ENCODE measurements at places on chromosomes 12 and 14.
A peak's percentile ranks its signal among the peaks of the same experiment; 100 is the strongest.

DNA sequence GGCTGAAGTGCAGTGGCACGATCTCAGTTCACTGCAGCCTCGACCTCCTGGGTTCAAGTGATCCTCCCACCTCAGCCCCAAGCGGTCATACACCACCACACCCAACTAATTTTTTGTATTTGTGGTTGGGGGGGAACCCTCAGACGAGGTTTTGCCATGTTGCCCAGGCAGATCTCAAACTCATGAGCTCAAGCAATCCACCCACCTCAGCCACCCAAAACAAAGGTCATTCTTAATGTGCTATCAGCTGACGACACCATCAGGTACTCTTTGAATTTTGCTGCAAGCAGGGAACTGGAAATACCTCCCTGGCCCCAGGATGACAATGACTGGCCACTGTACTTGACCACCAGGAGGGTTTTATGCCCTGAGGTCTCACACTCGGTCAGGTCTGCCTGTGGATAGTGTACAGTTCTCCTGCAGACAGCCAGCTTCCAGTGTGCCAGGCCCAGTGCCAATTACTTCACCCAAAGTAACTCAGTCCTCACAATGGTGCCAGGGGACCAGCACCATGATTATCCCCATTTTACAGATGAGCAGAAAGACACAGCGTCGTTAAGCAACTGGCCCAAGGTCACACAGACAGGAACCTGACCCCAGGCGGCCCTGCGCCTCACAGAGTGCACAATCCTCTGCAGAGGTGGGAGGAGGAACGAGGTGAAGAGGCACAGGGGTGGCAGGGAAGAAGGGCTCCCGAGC lies 42.9 kb downstream of the ITPK1 start:
- DNase-seq = no peak

GRCh38 chr12:111409780-111410430 lies 4.2 kb downstream of the SH2B3 start:
- DNase-seq = no peak

DNA sequence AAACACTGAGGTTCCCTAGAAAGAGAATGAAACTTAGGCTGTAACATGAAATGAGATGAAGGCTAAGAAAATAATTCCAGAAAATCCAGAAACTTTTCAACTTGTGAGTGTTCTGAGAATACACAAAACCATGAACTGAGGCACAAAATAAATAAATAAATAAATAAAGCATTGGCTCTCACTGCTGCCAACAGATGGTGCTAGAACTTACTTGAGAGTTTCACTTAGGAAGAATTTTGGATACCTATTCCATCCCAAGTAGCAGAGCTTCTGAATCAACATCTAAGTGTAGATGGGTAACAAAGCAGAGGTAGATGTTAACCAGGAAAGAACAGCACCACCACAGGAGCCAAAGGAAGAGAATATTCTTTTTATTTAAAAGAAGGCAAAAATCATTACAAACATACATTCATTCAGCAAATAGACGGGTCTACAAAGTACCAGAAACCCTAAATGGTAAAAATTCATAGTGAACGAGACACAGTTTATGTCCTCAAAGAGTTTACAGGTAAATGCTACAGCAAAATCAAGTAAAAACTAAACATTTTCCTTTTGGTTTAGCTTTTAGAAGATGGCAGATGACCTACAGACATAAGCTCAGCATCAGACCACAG lies 16.7 kb downstream of the EPS8 start:
- no peak for DNase-seq

GRCh38 chr12:91663310-91663709 lies 480.7 kb upstream of the DCN start:
- DNase-seq = no peak

DNA sequence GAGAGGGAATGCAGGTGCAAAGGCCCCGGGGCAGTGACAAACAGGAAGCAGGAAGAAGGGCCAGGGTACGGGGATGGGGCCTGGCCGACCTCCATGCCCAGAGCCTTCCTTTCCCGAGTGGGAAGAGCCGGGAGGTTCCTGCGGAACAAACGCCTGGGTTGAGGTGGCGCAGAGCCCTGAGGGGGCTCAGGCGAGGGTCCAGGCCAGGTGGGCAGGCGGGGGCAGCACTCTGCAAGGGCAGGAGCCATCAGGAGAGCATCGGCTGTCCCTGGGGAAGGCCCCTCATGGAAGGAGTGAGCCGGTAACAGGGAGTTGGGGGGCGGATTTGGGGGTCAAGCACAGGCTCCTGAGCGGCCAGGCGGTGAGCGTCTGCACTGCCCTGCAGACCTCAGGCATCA lies 18.1 kb upstream of the FBRSL1 start:
- no peak for DNase-seq

- no peak for DNase-seq
Observed at GRCh38 chr14:90757452-90757851, 58.8 kb downstream of the TTC7B start.

- no peak for DNase-seq
Observed at GRCh38 chr12:89674326-89674942, 34.2 kb downstream of the ATP2B1 start.

DNA sequence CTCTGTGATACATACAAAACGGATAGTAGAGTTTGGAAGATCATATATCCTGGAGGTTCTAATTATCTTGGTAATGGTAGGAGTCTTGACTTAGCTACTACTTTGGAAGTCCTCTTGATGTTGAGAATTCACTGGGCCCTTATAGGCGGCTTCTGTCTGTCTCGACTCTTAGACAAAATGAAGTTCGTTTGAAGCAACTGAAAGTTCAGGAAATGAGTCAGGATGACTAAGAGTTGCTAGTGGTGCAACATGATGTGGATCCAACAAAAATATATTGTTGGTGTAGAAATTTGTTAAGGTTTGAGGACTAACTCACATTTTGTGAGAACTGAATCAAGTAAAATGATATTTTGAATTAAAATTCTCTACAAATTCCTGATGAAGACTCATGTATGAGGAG lies 272.7 kb downstream of the AEBP2 start:
- no peak for DNase-seq

DNA sequence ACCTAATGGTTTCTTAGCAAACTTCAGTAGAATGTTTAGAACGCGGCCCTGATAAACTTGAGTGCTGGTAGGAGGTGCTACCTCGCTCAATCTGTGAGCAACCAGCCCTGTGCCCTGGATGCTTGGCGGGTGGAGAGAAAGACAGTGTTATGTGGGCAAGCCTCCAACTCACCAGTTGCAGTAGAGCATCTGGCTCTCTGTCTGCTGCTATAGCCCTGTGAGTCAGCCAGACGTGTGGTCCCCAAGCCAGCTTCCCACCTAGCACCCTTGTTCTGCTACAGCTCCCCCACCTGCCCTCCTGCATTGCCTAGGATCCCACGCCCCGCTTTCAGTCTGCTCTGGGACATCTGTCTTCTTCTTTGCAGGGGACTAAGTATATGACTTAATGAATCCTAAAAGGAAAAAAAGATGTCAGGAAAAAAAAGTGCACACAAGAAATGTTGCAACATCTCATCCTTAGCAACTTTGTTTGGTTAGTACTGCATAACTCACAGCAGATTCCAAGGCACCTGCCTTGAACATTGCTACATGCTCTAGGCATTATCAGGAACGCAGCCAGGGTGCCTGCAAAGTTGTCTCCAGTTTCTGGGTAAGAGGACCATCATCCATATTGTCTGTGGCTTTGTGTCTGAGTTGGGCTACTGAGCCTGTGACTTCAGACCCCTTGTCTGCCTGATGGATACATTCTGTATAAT lies 13.6 kb downstream of the SNRNP35 start:
- no peak for DNase-seq

DNA sequence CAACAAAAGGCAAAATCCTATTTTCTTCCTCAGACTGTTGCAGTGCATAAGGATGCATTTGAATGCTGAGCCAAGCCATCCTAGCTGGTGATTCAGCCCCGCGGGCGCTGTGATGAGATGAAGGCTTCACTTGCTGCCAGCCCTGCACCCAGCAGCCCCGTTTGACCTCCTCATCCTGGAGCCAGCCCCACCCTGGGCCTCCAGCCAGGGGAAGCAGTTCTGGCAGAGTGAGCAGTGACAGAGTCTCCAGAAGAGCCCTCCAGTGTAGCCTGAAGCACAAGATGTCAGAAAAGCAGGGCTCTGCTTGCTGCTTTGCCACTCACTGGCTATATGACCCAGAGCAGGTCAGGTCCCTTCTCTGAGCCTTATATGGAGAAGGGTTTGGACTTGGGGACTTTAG lies 96.2 kb upstream of the HSPB8 start:
- DNase-seq = no peak

DNA sequence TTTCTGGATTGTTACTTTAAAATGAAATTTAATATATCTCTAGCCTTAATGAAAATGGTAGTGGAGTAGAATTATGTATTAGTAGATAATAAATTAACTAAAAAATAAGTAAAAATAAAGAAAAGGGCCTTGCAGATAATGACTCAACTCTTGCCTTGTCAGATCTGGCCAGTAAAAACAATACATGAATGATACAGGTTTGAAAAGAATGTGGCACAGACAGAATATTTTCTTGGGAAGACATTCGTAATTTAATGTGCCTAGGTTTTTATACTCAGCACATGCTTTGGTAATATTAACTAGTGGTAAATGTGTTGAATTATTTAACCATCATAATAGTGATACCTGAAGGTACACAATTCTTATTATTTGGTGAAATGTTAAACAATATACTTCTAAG lies 28.3 kb downstream of the ATF7IP start:
- no peak for DNase-seq

DNA sequence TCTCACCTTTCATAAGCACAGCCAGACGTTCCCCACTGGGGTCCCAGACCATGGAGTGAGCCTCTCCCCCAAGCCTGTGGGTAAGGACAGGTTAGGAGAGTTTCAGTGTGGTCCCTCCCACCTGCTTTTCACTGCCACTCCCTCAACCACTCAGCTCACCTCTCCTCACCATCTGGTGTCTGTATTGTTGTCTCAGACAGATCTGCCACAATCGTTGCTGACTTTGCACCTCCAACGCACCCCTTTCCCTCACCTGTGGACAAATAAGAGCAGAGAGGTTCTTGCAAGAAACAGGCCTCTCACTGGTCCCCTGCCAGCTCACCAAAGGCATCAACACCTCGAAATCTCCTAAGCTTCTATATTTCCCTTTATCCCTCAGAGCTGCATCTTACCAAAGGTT lies 8.8 kb downstream of the MYG1 start:
- no peak for DNase-seq

DNA sequence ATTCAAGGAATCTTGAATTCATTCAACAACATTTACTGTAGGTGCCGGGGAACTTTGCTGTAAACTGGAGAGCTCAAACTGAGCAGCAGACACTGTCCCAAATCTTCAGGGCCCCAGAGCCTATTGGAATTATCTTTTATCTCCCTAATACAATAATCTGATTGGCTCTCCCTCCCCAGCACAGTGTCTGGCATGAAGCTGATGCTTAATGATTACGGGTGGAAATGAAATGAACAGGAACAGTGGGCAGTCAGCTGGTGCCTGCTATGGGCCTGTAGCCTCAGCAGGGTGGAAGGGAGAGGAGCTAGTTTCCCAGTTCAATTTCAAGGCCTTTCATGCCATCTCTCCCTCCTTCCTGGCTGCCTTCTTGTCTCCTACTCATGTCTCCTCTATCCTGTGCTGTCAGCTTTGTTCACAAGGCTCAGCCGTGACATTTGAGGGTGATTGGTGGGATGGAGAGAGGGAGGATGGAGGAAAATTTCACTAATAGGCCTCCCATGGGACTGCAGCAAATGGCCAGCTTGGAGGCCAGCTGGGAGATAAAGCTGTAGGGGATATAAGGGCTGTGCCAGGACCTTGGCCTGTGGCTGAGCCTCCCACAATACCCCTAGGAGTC lies 4.3 kb upstream of the RAPGEF3 start:
- no peak for DNase-seq

DNA sequence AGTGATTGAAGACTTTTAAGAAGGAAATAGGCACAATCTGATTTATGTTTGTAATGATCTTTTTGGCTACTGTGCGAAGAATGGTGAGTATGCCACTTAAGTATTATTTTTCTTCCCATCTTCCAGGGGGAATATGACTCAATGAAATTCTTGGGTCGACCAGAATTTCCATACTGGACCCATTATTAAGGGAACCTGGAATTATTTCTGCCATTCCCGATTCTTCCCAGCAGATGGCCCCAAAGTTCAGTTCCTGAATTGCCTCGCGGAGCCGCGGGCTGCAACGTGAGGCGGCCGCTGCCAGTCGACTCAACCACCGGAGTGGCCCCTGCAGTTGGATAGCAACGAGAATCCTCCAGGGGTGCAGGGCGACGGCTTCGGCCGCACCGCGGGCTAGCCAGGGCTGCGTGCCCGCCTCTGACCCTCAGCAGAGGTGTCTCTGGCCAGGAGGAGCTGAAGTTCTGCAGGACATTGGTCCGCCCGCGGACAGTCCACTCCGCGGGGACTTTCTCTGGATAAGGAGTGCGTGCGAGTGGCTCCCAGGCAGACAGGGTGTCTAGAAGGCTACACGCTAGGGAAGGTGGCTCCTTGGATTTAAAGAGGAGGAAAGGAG lies 628 bp upstream of the TSHR start:
- peak; percentile 82 for DNase-seq

DNA sequence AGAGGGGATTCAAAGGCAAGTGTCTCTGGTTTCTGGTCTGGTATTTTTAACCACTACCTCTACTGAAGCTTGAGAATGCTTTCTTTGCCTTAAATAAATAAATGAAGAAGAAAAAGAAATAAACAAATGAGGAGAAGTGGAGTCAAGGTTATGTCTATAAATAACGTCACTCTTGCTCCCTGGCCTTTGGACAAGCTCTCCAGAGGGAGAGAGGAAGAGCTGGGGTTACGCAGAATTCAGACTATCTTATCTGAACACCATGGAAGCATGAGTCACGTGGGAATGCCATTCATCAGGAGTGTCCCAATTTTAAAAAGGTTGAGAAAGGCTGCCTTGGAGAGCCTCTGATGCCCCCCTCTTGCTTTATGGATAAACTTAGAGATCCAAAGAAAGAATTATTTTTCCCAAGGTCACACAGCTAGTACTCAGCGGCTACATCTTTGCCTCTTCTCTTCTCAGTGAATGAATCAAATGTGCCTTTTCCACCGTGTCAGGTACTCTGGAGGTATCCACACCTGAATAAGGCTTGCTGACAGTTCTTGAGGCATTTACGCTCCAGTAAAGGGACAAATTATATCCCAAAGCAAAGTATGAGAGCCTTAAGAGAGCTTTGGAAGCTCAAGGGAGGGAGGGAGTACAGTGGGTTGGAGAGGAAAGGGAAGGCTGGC lies 12.9 kb upstream of the MSI1 start:
- no peak for DNase-seq

- no peak for DNase-seq
Observed at GRCh38 chr14:65664436-65664835, 251.9 kb downstream of the FUT8 start.

DNA sequence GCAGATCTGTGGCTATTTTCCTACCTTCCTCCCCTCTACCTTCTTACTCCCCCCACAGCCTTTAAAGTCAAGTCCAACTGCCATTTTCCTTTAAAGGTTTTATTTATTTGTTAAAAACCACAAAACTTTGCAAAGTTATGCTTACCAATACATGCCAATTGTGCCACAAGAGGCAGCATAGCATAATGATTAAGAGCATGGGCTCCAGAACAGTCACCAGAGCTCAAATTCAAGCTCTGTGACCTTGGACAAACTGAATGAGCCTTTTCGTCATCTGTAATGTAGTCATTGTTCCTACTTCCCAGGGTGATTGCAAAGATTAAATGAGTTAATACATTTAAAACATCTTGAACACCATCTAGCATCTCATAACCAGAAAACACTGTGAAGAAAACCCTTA lies 13.0 kb upstream of the FMNL3 start:
- DNase-seq = no peak

All from activated T-cell treated with anti-CD3 and anti-CD28 coated beads, Interleukin-2, amount 50 U/mL, for 48 hours (primary cell).